ENCODE measurements at places on chromosomes 13 and 19. TPM values are rescaled to one million over a fixed set of nuclear protein-coding genes. Genes with fewer than 3 reads are reported as not detected.

The IGSF23 gene
- not detected for total RNA-seq

GRCh38 chr19:18802354-18802753 lies 11.2 kb upstream of the COMP start:
- H3K27me3 ChIP-seq: no peaks in the 10 kb centered on the region
- H3K36me3 ChIP-seq: no peaks in the 10 kb centered on the region
- DNase-seq: no peak
- H3K27ac ChIP-seq: no peak overlapping the region
- no peaks in the 10 kb centered on the region for H3K4me1 ChIP-seq

GRCh38 chr19:47511128-47511517 lies 3.7 kb downstream of the NAPA start:
- DNase-seq: no peak
- H3K36me3 ChIP-seq: no peaks in the 10 kb centered on the region
- H3K4me3 ChIP-seq: no peak overlapping the region
- peak overlapping the region; percentile 49 for H3K27ac ChIP-seq

GRCh38 chr19:28185646-28186045 lies 1027.3 kb downstream of the UQCRFS1 start:
- H3K4me1 ChIP-seq: no peaks in the 10 kb centered on the region
- no peaks in the 10 kb centered on the region for H3K27me3 ChIP-seq
- H3K4me3 ChIP-seq: no peak overlapping the region
- no peak overlapping the region for H3K27ac ChIP-seq
- no peak for DNase-seq
- no peaks in the 10 kb centered on the region for H3K36me3 ChIP-seq

DNA sequence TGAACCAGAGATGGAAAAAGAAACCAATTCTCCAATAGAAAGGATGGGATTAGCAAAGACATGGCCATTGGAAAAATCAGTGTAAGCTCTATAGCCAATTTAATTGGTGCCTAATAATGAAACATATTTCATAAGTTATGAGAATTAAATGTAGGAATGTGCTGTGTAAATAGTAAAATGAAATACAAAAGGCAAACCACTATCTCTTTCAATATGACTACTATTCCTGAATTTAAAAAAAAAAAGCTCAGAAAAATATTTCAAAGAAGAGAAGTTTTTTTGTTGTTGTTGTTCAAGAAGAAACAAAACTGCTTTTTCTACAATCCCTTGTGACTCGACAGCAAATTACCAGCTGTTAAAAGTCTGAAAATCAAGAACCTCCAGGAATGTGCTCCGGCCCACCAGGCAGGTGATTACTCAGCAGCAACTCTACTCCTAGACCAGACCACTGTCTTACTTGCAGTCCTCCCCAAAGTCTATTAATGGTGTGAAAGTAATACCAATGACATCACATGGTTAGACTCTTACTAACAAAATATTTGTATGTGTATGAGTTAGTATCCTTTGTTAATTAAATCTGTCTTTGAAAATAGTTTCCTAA lies 362.4 kb downstream of the KCTD12 start:
- DNase-seq: no peak
- no peak overlapping the region for H3K27ac ChIP-seq
- H3K36me3 ChIP-seq: no peaks in the 10 kb centered on the region
- H3K27me3 ChIP-seq: no peaks in the 10 kb centered on the region

- no peak overlapping the region for H3K4me3 ChIP-seq
- no peaks in the 10 kb centered on the region for H3K27me3 ChIP-seq
- no peaks in the 10 kb centered on the region for H3K4me1 ChIP-seq
- H3K27ac ChIP-seq: no peak overlapping the region
- DNase-seq: no peak
- H3K36me3 ChIP-seq: no peaks in the 10 kb centered on the region
These were observed 60.6 kb downstream of the ING1 start for GRCh38 chr13:110774051-110774450.

DNA sequence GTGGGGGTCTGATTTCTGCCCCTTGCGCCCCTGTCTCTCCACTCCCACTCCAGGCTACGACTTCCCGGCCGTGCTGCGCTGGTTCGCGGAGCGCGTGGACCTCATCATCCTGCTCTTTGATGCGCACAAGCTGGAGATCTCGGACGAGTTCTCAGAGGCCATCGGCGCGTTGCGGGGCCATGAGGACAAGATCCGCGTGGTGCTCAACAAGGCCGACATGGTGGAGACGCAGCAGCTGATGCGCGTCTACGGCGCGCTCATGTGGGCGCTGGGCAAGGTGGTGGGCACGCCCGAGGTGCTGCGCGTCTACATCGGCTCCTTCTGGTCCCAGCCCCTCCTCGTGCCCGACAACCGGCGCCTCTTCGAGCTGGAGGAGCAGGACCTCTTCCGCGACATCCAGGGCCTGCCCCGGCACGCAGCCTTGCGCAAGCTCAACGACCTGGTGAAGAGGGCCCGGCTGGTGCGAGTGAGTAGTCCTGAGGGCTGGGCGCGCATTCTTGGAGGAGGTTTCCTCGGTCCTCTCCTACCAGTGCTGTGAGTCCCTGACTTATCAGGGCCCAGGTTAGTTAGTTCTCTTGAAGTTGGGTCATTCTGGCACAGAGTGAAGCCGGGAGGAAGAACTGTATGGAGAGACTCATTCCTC lies 12.7 kb downstream of the EHD2 start:
- H3K27ac ChIP-seq: no peak overlapping the region
- H3K36me3 ChIP-seq: no peaks in the 10 kb centered on the region
- H3K4me1 ChIP-seq: peaks cover 2% of the 10 kb centered on the region
- H3K4me3 ChIP-seq: no peak overlapping the region
- H3K27me3 ChIP-seq: no peaks in the 10 kb centered on the region

- no peak overlapping the region for H3K27ac ChIP-seq
- no peaks in the 10 kb centered on the region for H3K27me3 ChIP-seq
- DNase-seq: no peak
- no peaks in the 10 kb centered on the region for H3K36me3 ChIP-seq
These were observed 437.7 kb upstream of the ZNF507 start for GRCh38 chr19:31907661-31908060.
